ENCODE measurements at places on chromosomes 4 and X. TPM values are rescaled to one million over a fixed set of nuclear protein-coding genes. Genes with fewer than 3 reads are reported as not detected.

- no peak for DNase-seq
Observed at GRCh38 chr4:132396636-132397035, 752.5 kb upstream of the PCDH10 start.

GRCh38 chr4:6217716-6218381 lies 17.5 kb upstream of the JAKMIP1 start:
- no peak for DNase-seq

FDCSP gene
- total RNA-seq, result not detected

GRCh38 chr4:15148691-15149090 lies 146.4 kb downstream of the CPEB2 start:
- no peak for DNase-seq

DNA sequence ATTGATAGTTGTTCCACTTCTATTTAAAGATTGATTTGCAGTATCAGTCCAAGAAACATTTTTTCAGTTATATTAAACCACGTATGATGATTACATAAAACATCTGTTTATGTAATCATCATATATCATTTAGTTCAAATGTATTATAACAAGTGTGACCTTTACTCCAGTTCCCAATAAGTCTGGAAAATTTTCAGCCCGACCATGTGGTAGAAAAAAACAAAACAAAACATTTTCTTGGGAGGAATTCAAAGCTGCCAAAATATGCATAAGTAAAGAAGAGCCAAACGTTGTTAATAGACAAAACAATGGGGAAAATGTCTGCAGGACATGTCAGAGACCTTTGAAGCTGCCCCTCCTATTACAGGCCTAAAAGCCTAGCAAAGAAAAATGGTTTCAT lies 709.1 kb downstream of the FAT4 start:
- DNase-seq, result no peak

- DNase-seq, result no peak
Observed at GRCh38 chr4:156598138-156598681, 373.4 kb downstream of the PDGFC start.

RASGEF1B gene
- total RNA-seq, result 45.1 TPM

SSX2B gene
- not detected for total RNA-seq

DNA sequence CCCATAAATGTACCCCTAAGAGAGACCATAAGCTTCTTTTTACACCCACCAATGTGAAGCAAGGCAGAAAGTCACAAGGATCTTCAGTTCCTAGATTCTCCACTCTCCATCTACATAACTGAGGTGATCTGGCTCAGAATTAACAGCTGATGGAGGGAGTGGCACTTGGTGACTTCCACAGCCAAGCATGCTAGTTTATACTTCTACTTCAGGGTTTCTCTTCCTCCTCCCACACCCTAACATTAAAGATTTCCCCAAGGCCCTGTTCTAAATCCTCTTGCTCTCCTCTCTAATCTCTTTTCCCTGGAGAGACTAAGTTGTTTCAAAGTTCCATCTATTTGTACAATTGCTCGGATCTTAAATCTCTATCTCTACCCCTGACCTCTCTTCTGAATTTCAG lies 81.1 kb downstream of the MBNL3 start:
- DNase-seq, result no peak

GRCh38 chr4:1344696-1345095 lies 2.3 kb upstream of the UVSSA start:
- DNase-seq, result no peak

PROM1 gene
- 0.93 TPM for total RNA-seq

GRCh38 chr4:113256946-113257345 lies 207.5 kb downstream of the ANK2 start:
- DNase-seq, result no peak

- DNase-seq, result no peak
Observed at GRCh38 chrX:11269006-11269405, 24.2 kb upstream of the AMELX start.

PF4V1 gene
- not detected for total RNA-seq

DCHS2 gene
- 0.32 TPM for total RNA-seq

GRCh38 chr4:100695871-100696270 lies 178.0 kb upstream of the EMCN start:
- DNase-seq, result no peak

- DNase-seq, result no peak
Observed at GRCh38 chr4:140150636-140150885, 3.4 kb downstream of the MAML3 start.

MAGEA6 gene
- total RNA-seq, result not detected

DNA sequence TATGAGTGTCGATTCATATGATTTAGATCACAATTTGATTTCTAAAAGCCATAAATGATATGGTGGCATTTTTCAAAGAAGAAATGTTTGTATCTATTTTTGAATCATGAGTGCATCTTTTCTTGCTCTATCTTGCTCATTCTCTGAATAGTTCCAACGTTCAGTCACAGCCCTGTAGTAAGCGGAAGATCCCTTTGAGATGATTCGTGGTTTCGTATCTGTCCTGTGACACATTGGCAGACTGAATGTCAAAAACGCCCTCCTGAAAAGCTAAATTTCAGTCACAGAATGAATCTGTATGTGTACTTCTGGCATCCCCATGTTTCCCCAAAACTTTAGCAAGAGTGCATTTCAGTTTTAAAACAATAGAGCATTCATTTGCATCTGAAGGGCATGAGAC lies 1066.9 kb upstream of the TENM3 start:
- DNase-seq, result no peak
